Posterior cingulate gyrus (tissue), 11 donors: ENCODE measurements at places on chromosomes 1 and 21.

DNA sequence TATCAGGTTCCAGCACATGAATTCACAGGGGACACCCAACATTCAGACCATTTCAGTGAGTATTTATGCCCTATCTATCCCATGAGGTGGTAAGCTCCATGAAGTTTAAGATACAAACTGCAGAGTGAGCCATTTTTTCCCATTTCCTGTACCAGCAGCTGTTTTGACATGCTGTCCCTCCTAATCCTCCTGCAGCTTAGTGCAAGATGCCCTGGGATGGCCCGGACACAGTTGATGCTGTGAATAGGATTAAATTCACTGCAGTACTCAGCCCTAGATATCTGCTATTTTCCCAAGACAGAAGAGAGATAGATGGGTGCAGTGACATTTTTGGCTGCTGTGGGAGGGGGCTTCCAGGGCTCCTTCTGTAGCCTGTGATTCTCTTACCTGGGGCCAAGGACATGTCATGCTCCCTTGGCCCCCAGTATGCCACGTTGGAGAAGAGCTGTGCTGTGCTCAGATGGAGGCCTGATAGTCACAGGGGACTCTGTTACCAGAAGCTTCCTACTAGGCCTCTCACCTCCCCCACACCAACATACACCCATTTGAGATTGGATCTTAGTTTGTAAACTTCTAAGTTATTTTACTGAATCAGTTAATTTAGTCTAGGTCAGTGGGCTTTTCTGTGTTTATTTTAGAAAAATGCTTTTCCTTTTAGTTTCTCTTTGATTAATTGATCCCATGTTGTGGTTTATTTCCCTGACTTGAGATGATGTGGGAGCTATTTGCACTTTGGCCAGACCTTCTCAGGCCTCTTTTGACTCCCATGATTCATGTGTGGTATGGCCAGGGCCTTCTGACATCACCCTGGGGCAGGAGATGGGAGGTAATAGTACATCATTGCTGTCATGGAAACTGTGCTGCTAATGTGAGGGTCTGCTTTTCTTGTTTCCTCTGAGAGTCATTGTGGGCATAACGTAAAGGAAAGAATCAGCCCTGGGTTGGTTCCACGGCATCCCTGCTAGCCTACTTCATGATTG is 92.6 kb downstream of the ST3GAL3 start:
- DNase-seq: no peak

- DNase-seq: no peak
Observed at GRCh38 chr1:94271373-94271772, 34.0 kb upstream of the ARHGAP29 start.

GRCh38 chr1:9008236-9008635 is 18.0 kb downstream of the SLC2A7 start:
- DNase-seq: no peak

- DNase-seq: no peak
Observed at GRCh38 chr1:85566890-85567289, 13.7 kb upstream of the CCN1 start.

GRCh38 chr1:197736685-197737084 is 38.6 kb downstream of the DENND1B start:
- no peak for DNase-seq
